ENCODE measurements at places on chromosomes 7 and 10.
A peak's percentile ranks its signal among the peaks of the same experiment; 100 is the strongest.

DNA sequence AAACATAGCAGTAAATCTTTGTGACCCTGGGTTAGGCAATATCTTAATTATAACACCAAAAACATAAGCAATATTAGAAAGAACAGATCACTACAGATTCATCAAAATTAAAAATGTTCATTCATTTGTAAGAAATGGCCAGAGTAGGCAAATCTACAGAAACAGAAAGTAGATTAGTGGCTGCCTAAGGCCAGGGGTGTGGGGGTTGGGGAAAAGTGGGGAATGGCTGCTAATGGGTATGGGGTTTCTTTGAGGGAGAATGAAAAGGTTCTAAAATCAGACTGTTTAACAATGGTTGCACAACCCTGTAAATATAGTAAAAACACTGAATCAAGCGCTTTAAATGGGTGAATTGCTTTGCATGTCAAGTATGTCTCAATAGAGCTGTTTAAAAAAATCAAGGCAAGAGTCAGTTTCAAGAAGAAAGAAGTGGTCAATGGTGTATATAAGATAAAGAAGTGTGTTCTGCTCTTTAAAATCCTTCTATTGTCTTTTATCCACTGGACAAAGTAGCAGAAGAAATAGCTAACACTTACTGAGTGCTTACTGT, 42.6 kb downstream of the CDK6 start:
- DNase-seq: no peak

DNA sequence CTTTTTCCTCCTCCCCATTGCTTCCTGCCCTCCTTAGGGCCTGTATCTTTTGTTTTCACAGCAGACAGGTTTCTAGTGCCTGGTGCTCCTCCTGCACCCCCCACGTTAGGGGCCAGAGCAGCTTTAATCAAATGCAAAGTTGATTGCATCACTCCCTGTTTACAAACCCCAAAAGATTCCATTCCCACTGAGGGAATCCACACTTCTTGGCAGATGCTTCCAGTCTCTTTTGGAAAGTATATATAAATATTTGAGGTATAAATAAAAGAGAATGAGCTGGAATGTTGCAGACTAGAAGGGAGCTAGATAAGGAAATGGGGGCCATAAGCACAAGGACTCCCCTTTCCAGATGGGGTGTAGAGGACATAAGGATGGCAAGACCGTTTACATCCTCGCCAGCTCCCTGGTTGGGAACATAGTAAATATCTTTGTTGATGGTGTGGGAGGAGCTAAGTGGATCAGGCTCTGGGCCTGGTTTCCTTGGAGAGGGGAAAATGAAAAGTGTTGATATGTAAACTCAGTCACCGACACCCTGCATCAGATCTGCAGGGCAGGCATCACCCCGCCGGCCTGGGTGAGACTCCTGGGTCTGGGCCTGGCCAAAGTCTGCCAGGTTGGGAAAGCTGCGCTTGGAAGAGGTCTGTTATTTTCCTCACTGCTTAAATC, 6.2 kb downstream of the RARRES2 start:
- DNase-seq: no peak

DNA sequence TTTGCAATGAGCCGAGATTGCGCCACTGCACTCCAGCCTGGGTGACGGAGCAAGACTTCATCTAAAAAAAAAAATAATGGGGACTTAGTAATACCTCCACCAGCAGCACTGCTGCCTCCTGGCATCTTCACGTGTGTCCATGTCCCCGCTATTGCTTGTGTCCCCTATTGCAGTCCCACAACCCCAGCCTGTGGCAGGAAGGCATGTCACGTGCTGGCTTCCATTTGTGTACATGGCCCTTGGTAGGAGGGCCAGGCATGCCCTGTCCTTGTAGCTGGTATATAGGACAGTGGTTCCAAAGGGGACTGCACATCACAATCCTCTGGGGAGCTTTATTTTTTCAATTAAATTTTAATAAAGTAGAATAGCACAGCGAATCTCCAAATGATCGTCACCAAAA, 5.7 kb downstream of the ZNF783 start:
- no peak for DNase-seq

DNA sequence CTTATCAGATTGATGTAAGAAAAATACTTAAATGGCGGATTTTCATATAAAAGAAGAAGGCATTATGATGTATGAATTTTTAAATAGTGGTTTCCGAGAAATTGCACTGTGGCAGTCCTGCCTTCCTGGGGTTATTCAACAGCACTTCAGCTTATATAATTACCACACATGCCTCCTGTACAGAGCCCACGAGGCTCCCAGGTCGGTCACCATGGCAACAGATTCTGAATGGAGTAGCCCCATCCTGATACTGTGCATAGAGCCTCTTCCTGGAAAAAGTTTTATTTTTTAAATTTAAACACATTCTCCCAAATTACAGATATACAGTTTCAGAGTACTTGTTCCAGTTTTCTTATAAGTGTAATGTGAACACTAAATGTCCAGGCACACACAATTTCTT, 15.9 kb upstream of the ASB4 start:
- DNase-seq: peak; percentile 92
